ENCODE measurements at places on chromosomes 1 and 21.

DNA sequence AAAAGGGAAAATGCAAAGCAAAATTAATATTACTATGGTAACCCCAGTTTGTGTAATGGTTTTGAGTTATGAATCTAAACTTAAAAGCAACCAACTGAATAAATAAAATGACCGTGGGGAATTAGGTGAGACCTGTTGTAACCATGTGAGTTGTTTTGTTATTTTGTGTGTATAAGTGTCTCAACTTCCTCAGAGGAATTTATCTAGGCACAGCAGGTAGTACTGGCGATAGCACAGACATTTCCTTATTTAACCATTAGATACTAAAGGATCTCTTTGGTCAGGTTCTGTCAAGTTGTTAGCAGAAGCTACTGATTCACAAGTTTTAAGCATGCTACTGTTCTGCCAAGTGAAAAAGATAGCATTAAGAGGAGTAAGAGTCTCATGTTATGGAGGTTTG is 39.3 kb upstream of the LRRC7 start:
- no peak for DNase-seq

GRCh38 chr1:156596426-156596825 is 4.8 kb downstream of the NAXE start:
- no peak for DNase-seq

DNA sequence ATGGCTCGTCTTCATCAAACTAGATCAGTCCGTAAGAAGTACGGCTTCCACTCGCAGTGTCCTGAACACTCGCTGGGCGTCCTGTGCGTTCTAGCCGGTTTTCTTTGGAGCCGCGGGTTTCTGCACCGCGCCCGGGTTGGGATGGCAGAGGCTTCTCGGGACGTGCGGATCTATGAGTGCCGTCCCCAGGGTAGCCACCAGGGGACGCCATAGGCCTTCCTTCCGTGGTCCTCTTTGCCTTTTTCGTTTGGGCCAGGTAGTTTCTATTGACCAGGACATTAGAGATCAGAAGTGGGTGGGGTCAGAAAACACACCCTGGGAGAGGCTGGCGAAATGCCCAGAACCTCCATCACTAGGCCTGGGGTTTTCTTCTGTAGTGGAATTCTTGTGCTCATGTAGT is 273.8 kb downstream of the FAM72C start:
- DNase-seq: no peak

GRCh38 chr1:233294913-233295236 is 650 bp downstream of the PCNX2 start:
- peak; percentile 68 for DNase-seq

DNA sequence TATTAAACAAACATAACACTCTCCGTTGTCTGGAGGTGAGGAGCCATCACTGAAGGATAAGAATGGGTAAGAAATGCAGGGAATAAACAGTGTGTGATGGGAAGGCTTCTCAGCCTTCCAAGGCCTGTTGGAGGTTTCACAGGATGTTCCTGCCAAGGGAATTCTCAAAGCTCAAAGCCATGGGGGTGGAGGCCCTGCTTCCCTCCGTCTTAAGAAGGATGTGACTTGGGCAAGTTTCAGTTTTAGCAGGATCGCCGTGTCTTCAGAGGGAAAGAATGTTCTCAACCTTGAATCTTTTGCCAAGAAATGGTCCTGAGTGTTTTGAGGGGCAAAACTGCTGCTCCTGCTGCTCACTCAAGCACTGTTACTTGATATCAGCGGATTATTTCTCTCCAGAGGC is 41.7 kb upstream of the IL20 start:
- no peak for DNase-seq

DNA sequence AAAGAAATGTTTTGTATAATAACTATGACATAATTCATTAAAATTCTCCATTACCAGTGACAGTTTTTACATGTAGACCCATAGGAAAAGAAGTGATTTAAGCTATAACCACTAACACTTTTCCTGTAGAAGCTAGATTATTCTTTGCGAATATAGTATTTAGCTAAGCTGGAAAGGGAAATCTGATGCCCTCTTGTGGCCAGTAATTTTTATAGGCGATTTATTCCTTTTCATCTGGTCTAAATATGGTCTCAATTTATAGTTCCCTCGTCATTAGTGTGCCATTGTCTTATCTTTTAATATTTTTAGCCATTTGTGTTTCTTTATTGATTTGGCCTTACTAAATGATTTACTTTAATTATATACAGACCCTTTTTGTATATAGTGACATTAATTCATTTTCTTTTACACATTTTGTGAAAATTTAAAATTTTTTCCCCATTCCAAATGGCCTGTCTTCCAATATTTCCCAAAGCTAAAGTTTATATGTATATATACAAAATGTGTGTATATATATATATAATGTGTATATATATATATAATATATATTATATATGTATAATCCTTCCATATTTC is 26.7 kb downstream of the BTG3 start:
- peak; percentile 24 for DNase-seq

- no peak for DNase-seq
Measured at GRCh38 chr1:13666317-13666716, 33.7 kb upstream of the PRDM2 start.

DNA sequence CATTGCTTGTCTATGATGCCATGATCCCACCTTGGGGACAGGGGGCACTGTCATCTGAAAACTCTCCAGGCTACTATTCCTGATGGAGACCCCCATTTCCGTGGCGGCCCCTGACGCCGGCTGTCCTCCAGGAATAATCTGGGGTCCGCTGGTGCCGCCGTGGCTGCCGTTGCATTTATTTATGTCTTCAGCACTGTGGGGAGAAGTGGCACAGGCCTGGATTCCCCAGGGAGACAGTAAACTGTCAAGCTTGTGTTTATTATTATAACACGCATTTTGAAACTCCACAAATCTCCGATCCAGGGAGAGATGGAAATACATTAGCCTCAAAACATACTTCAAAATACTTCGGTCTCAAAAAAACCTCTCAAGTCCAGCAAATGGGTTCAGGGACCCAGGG is 126.9 kb upstream of the C1orf174 start:
- DNase-seq: no peak

DNA sequence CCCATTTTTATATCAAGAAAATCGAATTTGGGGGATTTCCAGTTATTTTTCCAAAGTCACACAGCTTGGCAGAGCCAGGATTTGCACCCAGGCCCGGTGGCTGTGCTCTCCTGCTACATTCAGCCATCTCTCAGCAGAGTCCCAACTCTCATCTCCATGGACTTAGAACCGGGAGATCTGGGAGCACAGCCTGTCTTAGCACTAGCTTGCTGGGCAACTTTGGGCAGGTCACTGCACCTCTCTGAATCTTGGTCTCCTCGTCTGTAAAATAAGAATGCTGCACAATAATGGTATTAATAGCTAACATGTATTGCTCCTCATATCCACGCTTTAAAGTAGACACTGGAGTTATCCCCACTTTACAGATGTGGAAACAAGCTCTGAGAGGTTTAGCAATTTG is 47.8 kb upstream of the PAX7 start:
- no peak for DNase-seq

GRCh38 chr1:30684881-30685795 is 38.2 kb downstream of the MATN1 start:
- no peak for DNase-seq

DNA sequence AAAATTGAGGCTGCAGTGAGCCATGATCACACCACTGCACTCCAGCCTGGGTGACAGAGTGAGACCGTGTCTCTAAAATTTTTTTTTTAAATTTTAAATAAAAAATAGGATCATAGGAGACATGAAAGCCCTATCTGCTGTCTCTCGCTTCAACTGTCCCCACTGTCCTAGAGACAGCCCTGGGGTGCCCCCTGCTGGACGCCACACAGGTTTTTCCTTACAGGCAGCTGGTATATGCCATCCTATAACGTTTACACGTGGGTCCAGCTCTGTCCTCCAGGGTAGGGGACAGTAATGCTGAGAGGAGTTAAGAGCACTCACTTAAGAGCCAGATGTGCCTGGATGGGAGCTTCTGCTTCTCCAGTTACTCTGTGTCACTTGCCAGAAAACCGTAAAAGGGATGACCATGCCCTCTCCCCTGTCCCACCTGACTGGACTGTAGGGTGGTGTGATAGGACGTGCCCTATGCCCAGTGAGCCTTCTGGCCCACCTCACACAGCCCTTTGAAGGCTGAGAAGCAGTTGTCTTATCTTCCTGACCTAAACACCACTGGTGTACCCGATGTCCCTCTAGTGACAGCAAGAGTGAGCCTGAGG is 8.5 kb downstream of the FBXO2 start:
- peak; percentile 49 for DNase-seq

DNA sequence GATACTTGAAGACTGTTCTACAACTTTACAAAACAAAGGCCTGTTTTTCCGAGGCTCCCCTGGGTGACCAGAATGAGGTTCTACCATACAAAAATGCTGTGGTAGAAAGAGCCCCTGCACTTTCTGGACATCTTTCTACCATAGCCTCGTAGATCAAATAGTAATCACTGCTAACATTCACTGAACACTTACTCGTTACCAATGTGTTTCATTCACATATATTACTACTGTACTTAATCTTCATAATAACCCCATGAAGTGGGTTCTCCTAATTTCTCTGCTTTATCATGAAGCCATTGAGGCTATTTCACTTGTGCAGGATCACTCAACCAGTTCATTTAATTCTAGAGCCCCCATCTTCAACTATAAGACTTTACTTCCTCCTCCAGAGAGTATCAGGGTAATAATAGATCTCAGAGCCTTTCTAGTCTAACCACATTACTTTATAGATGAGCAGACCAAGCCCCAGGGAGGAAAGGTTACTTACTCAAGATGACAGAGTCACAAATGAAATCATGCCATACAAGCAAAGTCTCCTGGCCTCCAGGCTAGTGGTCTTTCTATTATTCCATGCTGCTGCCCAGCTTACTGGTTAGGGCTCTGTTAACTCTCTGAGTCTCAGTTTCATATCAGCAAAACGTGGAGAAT is 46.7 kb upstream of the OSBPL9 start:
- DNase-seq: no peak

DNA sequence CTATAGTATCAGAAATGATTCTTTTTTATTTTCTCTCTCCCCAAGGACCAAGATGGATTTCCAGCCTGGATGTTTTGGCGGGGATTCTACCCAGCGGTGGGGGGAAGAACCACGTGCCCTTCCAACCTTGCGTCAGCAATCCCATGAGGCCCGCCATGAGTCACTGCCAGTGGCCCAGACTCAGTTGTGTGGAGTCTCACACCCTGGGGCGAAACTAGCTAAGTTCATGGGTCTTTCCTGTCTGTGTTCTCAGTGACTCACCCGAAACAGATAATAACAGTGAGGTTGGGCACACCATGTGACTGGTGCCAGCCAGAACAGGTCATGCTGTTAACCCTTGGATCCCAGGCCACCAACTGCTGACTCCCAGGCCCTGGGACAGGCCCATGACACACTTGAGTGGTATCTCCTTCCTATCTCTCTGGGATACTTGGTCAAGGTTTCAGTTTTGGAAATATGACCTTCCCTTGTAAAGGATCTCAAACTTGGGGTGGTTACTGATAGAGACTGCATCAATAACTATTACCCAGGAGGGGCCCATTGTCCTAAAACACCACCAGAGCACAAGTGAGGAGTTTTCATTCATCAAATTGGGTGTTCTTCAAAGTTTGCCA is 98.0 kb upstream of the DUSP10 start:
- peak; percentile 100 for DNase-seq

- DNase-seq: no peak
Measured at GRCh38 chr1:53638360-53639035, 100.5 kb downstream of the GLIS1 start.

- no peak for DNase-seq
Measured at GRCh38 chr1:212009561-212009960, 25.8 kb downstream of the INTS7 start.

- no peak for DNase-seq
Measured at GRCh38 chr1:224730965-224731364, 114.8 kb downstream of the CNIH3 start.

- no peak for DNase-seq
Measured at GRCh38 chr1:183736343-183736742, 68.6 kb upstream of the RGL1 start.

DNA sequence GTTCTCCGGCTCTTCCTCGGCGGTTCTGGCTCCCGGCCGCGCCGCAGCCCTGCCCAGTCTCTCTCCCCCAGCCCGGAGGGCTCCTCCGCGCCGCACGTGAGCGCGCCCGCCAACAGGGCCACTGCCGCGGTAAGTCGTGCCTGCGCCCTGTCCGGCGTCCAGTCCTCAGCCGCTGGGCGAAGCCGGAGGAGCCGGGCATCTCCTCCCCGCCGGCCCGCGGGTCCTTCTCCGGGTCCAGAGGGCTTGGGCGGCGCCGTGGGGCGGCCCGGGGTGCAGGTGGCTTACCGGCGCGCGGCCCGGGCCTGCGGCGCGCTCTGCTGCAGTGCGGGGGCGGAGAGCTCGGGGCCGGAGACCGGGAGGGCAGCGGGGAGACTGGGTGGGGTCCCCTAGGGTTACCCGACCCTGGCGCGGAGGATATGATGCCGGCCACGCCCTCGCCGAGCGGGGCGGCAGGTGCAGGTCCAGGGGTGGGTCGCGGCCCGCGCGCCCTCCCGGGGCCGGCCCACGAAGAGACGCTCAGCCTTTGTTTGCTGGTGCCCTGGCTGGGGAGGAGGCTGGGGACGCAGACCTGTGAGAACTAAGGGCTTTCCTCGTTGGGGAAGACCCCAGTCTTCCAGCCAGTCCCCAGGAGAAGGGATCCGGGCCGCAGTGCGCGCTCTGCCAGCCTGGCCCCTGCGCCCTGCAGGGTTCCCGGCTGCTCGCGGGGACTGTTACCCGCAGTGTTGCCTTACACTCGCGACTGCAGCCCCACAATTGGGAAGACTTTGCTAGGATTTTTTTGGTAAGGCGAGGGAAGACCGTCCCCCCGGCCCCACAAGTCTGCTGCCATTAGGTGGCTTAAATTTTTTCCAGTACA is at the start of gene DOP1B:
Gene DOP1B (plus strand): TSS at position 10 of the 856 bp plus-strand sequence. CDS start 7,910 bp downstream, outside the sequence.
- no peak for DNase-seq

DNA sequence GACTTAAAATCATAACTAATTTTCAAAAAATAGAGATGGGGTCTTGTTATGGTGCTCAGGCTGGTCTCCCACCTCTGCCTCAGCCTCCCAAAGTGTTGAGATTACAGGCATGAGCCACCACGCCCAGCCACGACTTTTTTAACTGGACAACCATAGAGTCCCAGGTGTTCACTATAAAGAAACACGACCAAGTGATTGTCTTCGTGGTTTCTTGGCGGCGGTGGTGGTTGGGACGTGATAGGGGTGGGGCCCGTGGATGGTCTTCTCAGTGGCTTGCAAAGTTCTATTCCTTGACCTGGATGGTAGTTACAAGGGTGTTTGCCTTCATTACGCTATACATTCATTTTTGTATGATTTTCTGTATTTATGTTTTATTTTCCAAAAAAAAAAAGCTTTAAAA is 34.6 kb upstream of the COX20 start:
- no peak for DNase-seq

GRCh38 chr1:50667710-50668356 is 244.6 kb upstream of the DMRTA2 start:
- DNase-seq: no peak
